ENCODE measurements at places on chromosomes 11 and 22.

GRCh38 chr11:102330231-102330630, 12.9 kb downstream of the BIRC3 start:
- no peak for DNase-seq

DNA sequence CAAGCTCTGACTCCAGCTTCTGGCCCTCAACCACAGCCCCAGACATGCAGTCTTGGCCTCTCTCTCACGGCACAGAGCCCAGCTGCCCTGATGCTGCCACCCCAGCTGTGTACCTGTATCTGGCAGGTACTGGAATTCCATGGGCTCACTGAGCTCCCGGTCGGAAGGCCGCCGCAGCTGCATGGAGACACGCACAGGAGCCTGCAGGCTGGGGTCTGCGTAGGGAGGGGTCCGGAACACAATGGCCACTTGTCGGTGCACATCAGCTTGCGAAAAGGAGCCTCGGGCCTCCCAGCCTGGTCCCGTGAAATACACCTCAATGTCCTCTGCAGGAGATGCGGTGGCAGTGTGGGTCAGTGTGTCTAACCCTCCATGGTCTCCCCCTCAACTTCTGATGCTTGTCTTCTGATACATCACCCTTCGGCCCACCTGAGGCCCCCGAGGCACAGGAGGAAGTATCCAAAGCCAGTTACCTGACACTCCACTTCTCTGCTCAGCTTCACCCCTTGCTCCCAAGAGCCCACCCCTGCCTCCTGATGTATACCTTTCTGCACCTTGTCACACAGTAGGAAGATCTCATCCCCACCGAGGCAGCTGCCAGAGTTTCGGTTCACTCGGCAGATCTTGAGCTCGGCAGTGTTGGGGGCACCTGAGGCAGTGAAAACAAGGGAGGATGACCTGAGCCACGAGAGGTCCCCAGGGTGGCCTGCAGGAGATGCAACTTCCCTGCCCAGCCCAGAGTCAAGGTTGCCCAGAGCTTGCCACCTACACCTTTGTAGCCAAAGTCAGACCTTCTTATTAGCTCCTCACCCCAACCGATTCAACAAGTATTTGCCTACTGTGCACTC, 4.3 kb downstream of the RELA start:
- DNase-seq, result no peak

DNA sequence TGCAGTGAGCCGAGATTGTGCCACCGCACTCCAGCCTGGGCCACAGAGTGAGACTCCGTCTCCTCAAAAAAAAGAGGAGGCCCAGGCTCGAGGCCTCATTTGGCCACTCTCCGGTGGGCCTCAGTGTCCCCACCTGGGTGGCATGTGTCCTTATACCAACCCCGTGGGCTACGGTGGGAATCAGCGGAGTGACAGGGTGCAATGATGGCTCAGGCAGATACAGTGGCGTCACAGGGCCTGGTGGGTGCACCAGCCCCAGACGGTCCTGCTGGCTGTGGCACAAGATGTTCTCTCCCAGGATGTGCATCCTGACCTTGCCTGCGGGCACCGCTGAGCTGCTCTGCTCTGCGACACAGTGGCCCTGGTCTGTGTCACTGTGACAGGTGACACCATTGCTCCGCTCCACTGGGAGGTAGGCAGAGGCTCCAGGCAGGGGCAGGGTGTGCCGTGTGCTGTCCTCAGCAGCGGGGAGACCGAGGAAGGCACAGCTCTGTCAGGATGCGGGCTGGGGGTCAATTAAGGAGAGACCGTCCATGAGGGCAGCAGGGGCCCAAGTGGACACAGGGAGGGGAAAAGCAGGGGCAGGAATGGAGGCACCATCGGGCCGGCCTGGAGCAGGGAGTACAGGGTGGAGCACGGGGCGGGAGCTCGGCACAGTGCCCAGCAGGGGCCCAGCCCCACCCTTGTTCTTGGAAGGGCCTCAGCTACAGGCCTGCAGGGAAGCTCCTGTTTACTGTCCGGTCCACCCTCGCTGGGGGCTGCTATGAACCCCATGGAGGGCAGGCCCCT, 21.7 kb upstream of the TH start:
- no peak for DNase-seq

DNA sequence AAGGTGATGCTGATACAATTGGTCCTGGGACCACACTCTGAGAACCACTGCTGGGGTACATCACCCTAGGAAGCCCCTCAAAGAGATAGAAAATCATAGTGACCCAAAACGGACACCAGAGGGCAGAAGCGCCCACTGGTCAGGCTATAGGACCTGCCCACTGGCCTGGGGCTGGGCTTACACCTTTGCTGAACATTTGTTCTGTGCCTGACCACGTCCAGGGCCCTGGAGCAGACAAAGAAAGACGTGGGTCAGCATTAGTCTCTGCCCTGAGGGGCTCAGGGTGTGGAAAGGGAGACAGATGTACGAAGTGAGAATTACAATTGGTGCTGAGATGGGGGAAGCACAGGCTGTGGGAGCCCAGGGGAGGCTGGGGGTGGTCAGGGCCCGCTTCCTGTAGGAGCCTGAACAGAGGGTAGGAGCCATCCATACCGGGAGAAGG, 14.4 kb upstream of the SERPINH1 start:
- DNase-seq, result peak; percentile 77

- DNase-seq, result peak; percentile 5
Measured at GRCh38 chr22:38657045-38657909, 839 bp downstream of the CBY1 start.

DNA sequence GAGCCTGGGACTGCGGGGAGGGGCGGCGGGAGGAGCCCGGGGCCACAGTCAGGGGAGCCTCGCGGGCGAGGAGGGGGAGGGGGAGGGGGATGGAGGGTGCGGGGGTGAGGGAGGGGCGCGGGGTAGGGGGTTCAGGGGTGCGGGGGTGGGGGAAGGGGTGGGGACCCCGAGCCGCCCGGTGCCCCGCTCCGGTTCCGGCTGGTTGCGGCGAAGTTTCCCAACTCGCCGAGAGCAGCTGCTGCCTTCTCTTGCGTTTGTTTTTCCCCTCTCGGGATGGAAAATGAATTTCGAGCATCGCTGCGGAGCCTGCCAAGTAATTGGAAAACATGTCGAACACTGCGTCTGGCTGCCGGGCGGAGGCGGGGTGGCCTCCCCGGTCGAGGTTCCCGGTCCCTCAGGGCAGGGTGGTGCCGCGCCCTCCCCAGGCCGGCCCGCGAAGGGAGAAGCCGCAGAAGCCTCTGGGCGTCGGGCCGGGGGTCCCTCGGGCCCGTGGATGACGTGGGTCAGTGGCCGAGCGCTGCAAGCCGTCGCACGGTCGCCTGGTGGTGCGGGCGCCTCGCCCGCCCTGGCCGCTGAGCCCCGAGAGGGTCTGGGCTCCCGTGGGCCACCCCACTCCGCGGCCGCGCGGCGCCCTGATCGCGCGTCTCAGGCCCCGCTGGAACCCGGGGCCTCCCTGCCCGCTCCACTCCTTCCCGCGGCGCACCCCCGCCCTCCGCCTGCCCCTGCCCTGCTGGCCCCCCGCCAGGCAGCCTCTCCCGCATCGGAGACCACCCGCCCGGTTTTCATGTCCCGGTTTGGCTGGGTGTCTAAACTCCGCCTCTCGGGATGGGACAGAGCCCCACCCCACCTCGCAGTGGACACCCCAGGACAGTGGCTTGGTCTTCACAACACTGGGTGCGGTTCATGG, 12.1 kb downstream of the SPATA19 start:
- no peak for DNase-seq

DNA sequence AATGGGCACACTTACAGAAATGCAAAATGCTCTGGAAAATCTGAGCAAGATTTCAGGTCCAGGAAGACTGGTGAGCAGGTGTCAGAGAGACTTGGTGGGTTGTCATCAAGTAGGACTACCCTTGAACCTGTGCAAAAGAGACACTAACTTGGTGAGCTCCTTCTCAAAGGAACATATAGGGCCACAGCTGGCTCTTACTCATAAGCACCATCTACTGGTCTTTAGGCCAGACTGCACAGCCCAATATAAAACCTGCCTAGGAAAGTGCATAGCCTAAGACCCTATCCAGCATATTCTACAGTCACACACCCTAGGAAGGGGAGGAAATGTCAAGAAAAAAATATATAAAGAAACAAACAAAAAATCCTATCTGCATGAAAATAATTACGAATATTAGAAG, 18.2 kb upstream of the OR10W1 start:
- peak; percentile 12 for DNase-seq

- no peak for DNase-seq
Measured at GRCh38 chr11:3626250-3626960, 15.4 kb downstream of the ART5 start.

DNA sequence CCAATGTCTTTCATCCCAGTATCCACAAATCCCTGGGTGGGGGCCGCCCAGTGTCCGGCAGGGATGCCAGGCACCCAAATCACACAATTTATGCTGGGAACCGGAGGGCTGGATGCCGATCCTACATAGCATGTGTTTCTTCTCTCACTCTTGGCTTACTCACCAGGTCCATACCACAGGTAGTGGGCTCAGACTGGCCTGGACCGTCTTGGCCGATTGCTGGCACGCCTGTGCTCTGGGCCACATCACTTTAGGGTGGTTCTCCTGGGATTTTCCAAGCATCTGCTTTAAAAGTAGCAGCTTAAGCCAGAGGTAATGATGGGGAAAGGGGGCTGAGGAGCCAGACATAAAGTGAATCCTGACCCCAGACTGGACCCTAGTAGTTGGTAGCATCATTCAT, 22.6 kb upstream of the ALDH3B2 start:
- DNase-seq, result no peak

DNA sequence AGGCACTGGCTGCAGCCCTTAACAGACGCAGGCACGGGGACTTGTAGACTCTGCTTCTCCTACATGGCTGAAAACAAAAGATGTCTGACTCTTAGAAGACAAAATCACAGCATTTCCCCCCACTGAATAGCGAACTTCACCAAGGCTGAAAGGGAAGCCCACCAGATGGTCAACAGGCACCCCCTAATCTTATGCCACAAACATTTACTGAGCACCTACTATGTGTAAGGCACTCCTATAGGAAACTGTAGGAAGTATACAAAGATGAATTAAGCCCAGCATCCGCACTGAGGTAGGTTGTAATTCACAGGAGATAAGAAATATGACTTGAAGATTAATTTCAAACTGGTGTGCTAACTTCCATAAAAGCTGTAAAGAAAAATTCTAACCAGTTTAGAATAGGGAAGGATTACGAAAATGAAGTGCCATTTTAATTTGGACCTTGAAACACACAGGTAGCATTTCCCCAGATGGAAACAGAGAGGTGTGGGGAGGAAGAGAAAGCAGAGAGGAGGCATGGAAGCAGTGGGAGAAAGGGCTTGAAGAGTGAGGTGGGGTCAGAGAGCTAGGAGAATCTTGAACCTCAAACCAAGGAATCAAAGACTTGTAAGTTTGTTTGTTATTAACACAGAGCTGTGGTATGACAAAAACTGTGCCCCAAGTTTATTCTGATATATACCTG, 38.1 kb downstream of the NUMA1 start:
- no peak for DNase-seq

DNA sequence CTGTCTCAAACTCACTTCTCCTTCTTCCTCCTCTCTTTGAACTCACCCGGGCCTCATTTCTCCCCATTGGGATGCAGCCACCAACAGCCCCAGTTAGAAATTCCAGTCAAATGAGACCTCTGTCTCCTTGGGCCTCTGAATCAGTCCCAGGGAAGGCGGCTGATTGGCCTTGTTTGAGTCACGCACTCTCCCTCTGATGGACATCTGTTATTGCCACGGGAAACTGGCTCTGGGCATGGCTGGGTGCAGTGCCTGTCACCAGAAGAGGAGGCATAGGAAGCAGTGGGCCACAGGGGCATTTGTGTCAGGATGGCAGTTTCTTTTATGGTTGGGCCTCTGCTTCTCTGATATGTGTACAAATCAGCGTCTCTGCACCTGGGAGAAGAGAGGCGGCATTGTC, 9.6 kb upstream of the WNT11 start:
- DNase-seq, result peak; percentile 63

- DNase-seq, result peak; percentile 25
Measured at GRCh38 chr11:111441443-111441842, 62.4 kb upstream of the POU2AF1 start.

DNA sequence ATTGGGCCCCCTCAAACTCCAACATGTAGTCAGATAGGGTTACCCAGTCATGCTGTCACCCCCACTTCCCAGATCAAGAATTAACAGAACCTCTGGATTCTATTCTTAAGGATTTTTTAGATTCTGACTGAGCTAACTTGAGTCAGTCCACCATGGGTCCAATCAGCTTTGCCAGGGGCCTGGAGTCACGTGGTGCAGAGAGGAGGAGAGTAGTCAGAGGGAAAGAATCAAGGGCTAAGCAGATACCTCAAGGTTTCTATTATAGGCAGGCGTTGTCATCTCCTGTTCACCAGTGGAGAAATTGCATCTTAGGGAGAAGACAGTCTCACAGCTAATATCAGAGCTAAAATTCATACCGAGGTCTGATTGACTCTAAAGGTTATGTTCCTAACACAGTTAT, 28.2 kb downstream of the FZD4 start:
- no peak for DNase-seq

DNA sequence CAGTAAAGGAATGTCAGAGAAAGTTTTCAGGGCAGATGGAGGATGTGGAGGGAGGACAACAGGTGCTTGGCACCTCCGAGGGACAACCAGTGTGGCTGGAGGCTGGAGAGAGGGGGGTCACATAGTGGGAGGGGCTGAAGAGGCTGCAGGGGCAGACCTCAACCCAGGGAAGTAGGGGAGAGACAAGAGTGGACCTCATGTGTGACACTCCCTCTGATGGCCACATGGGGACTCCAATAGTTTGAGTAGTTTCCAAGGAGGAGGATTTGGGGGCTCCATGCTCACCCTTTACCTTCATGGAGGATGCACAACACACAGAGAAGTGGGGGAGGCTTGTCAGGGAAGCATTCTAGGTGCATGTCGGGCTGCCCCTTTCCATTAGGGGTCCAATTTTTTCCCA, 35.1 kb upstream of the ASPHD2 start:
- DNase-seq, result no peak

GRCh38 chr11:133506023-133506422, 26.3 kb downstream of the OPCML start:
- DNase-seq, result no peak

- peak; percentile 57 for DNase-seq
Measured at GRCh38 chr22:26502688-26503561, 9.3 kb downstream of the TFIP11 start.

GRCh38 chr11:86247608-86248007, 3.1 kb downstream of the EED start:
- no peak for DNase-seq

DNA sequence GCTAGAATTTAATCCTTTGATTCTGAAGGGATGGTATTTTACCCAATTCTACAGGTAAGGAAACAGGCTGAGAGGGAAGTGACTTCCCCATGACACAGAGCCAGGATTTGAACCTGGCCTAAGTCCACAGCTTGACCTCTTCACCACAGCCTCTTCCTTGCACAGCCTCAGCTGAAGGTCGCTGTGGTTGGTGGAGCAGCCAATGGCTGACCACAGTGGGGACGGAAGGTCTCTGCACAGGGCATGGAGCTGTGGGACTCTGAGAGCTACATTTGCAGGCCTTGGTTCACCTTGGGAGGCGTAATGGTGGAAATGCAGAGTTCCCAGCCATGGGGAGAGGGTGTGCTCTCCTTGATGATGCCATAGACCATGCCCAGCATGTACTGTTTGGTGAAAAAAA, 295.0 kb downstream of the DDX10 start:
- DNase-seq, result no peak

- DNase-seq, result no peak
Measured at GRCh38 chr22:46454504-46455269, 82.7 kb downstream of the CELSR1 start.
